ENCODE measurements at places on chromosomes 3 and 15.

DNA sequence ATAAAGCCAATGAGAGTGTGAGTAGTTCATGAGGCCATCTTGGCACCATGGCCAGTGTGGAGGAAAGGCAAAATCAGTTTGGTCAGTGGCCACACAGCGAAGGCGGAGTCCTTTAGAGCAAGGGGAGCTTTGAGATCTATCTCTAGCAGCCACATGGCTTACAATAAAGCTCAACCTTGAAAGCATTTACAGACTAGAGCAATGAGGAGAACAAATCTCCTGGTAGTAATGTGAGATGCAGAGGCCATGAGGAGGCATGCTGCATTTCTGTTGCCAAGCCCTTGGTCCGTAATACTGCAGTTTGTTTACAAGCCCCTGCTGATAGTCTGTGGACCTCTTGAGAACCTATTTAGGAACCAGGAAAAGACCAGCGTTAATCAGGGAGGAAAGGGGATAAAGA is 381.5 kb upstream of the C2CD4B start:
- DNase-seq: no peak

DNA sequence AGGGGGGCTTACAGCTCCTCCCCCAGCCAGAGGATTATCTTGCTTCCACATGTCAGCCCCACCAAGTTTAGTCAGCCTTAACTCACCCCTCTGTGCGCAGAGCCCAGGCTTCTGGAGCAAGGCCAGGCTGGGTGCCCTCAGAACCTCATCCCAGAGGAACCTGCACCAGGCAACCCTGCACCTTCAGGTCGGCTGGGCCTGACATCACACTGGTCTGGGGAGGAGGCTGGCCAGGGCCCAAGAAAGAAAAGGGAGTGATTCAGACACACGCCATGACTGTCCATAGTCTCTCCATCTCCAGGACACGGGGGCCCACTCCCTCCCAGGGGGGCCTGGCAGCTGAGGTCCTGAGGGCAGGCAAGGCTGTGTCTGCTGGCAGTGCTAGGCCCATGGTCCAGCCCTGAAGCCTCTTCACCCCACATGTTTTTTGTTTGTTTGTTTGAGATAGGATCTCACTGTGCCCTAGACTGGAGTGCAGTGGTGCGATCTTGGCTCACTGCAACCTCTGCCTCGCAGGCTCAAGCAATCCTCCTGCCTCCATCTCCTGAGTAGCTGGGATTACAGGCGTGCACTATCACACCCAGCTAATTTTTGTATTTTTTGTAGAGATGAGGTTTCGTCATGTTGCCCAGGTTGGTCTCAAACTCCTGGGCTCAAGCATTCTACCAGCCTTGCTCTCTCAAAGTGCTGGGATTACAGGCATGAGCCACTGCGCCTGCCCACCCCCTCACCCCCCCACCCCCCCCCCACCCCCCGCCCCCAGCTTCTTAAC is 11.1 kb downstream of the TNK2 start:
- no peak for DNase-seq

- no peak for DNase-seq
These were observed 258.1 kb upstream of the MCTP2 start for GRCh38 chr15:93973287-93973686.

- DNase-seq: no peak
These were observed 107.3 kb downstream of the PLCH1 start for GRCh38 chr3:155637567-155637966.

DNA sequence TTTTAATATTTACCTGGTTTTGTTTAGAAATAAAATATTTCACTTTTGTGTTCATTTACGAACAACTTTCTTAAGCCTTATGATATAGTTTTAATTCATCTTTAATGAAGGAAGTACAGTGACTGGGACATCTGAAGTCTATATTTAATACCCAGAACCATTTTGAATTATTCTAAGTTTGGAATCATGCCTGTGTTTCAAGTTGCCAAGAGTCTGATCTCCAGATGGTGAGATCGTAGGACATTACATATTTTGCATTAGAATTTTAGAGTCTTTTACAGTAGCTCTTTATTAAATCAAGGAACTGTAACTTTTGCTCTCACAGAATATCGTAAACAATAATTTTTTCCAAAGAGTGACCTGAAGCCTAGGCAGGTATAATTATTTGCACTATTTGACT is 420.7 kb downstream of the SI start:
- DNase-seq: no peak

- DNase-seq: no peak
These were observed 68.9 kb downstream of the GHSR start for GRCh38 chr3:172379372-172379771.

GRCh38 chr3:180278583-180279188 is 241.9 kb upstream of the PEX5L start:
- peak; percentile 7 for DNase-seq

GRCh38 chr3:165827883-165828282 is 9.3 kb downstream of the BCHE start:
- DNase-seq: no peak

GRCh38 chr15:66644869-66645268 is 57.2 kb upstream of the SMAD6 start:
- no peak for DNase-seq

DNA sequence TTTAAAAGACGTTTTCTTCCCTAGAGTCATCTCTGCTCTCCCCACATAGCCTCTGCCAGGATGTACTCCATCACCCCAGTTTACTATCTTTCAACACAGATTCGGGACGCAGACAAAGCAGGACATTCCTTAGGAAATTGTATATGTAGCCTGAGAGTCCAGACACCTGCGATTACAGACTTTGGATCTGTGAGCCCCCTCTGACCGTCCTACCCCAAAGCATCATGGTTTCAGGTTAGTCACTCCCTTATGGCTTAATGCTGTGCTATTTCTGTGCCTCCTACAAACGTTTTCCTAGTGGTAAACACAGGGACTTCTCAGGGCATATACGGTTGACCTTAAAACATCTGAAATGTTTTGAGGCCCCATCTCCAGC is 234.0 kb upstream of the BHLHE40 start:
- no peak for DNase-seq

- no peak for DNase-seq
These were observed 22.3 kb downstream of the FBXL2 start for GRCh38 chr3:33299395-33300081.

GRCh38 chr3:59549962-59550361 is 500.1 kb upstream of the CFAP20DC start:
- DNase-seq: no peak

DNA sequence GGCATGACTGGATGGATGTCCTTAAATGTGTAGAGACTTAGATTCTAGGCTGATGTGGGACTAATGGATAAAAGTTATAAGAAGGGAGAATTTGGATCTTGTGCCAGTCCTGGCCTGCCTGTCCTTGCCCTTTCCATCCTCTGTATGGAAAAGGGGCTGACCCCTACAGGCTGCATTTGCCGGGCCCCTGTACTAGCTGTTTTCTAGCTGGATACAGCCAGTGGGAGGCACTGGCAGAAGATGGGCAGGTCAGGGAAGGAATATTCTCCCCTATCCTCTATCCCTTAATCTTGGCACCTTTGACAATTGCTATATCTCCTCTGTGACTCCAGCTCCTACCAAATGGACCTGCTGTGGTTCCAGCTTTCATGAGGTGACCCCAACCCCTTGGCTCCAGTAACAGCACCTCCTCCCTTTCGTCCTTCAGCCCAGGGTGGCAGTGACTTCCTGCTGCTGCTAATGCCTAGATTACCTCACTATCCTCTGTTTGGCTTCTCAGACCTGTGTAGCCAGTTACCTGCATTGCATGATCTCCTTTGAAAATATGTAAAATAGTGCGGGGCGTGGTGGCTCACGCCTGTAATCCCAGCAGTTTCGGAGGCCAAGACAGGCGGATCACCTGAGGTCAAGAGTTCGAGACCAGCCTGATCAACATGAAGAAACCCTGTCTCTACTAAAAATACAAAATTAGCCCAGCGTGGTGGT is 6.2 kb upstream of the TNFAIP8L3 start:
- no peak for DNase-seq

- no peak for DNase-seq
These were observed 13.3 kb upstream of the IL16 start for GRCh38 chr15:81183439-81183775.

DNA sequence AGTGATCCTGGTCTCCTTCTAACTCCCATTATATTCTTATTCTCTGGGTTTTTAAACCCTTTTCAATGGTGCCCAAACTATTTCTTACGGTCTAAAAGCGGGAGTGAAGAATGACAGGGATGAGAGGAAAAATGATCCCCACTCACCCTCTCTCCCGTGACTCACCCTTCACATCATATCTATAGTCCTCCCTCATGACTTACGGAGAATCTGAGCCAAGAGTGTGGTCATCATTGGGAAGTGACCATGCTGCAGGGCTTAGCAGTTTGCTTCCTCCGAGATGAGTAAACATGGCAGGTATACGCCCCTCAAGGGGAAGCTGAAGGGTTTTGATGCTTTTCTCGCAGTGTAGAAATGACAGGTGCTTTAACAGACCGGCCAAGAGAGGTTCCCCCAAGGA is 274.0 kb downstream of the RYR3 start:
- DNase-seq: no peak

GRCh38 chr15:77857419-77857818 is 220.1 kb downstream of the TBC1D2B start:
- DNase-seq: no peak

GRCh38 chr3:69699183-69699582 is 40.1 kb upstream of the MITF start:
- no peak for DNase-seq

- DNase-seq: no peak
These were observed 74.9 kb downstream of the FAM43A start for GRCh38 chr3:194760494-194761137.

All from GM12891 (cell line).